ENCODE measurements at places on chromosomes 7 and 10.
A peak's percentile ranks its signal among the peaks of the same experiment; 100 is the strongest.

DNA sequence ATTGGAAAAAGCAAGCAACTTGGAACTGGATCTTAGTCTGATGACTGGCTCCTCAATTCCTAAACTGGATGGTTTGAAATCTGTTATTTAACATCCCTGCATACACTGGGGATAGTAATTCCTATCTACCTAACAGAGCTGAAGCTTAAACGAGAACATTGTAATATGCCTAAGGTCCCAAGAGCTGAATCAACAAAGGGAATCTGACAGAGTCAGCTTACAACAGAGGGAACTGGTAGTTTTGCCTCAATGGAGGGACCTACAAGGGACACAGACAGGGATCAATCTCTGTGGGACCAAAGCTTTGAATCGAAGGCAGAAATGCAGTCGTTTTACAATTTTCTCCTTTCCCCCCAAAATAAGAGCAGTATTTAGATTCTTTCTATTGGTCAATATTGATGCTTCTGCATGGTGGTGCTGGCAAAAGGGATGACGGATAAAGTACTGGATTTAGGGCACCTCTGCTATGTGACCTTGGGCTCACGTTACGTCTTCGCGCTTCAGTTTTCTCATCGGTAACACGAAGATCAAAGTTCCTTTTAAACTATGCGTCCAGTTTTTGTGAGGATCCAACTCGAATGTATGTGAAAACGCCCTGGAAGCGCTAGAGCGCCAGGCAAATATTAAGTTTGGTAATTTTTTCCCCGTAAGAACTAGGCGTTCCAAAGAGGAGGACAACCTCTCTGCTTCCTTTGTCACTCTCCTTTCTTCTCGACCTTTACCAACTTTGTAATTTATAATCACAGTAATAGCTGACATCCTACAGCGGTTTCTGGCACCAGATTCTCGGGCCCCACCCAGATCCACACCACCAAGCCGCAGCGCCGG, 1.1 kb downstream of the ACTR1A start:
- no peak for DNase-seq

DNA sequence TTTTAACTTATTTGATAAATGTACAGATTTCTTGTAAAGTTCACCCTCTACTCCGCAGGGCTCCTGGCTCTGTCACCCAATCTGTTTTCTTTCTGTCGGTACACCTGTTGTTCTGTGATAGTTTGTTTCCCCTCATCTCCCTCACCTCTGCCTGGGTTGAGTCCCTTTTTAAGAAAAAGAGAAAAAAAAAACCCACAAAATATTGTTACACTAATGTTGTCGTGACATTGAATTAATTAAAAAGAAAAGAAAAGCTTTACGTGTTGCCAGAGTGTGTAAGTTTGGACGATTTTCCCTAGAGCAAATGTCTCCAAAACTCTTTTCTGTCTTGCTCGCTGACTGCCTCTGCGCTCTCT, 3.4 kb downstream of the HMX3 start:
- DNase-seq = no peak

DNA sequence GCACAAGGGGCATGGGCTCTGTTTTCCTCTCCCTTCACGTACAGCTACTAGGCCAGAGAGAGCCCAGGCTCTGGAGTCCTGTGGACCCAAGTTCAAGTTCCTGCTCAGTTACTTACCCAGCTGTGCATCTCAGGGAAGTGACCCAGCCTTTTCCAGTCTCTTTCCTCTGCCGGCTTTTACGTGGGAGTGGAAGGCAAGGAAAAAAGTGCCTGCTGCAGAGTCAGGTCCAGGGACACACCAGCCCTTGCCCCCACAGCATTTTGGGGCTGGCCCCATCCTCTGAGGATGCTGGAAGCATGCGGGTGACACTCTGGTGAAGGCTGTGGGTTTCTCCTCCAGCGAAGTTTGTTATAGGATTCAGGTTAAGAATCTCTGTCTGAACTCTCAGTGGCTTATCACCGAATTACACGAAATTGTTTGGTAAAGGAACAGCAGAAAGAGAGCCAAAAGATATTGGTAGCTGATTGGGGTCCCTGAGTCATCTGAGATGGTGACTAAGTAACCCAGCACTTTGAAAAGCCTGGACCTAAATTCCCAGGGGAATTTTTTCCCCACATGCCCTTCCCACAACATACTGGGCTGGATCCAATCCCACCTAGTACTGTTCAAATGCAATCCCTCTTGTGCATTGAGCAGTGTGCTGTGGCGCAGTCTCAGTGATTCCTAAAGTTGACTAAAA, 424.3 kb downstream of the RPS24 start:
- DNase-seq = no peak

- DNase-seq = peak; percentile 13
Observed at GRCh38 chr10:110872145-110872983, 636 bp downstream of the PDCD4 start.

All from NCI-H1417 (cell line).